ENCODE measurements at places on chromosomes 5 and 9.

- no peak for DNase-seq
These were observed 187.3 kb downstream of the SNX18 start for GRCh38 chr5:54704825-54705224.

DNA sequence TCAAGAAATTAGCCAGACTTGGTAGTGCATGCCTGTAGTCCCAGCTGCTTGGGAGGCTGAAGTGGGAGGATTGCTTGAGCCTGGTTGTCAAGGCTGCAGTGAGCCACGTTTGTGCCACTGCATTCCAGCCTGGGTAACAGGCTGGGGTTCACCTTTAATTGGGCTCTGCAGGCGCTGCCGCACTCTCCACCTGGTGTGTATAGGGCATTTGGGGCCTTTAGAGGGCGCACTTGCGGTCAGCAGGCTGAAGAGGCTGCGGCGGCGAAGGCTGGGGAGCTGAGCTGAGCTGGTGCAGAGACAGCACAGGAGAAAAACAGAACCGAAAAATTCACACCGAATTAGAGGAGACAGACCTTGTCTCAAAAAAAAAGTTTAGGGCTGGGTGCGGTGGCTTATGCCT, 31.2 kb downstream of the CDK7 start:
- DNase-seq: no peak

DNA sequence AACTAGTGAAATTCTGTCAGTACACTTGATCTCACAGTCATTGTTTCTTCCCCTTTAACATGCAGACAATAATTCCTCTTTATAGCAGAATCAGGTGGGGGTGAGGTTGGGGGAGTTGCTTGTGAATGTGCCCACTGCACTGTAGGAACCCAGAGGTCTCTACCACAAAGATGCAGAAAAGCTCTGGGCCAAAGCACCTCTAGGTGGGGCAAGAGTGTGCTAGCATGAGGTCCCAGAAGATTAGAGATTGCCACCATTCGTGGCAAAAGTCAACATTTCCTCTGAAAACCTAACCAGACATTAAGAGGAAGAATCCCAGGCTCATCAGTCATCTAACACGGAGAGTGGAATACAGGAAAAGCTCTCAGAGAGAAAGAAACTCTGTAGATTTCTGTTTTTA, 74.5 kb downstream of the PTCD2 start:
- DNase-seq: no peak

DNA sequence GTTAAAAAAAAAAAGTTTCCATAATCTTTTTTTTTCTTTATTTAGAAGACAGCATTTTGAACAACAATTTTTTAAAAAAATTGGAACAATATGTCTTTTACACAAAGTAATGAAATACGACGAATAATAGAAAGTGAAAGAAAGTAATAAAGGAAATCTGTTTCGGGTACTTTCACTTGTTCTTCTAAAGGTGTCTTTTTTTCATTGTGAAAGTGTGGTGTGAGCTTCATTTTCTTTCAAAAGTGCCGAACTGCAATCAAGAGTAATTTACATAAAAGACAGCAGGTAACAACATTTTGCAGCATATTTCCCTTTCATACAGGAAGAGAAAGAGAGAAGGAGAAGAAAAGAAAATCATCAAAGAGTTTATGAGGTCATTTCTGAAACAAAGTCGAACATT, 159.7 kb upstream of the CDH12 start:
- no peak for DNase-seq

- DNase-seq: no peak
These were observed 252.5 kb downstream of the FSTL4 start for GRCh38 chr5:133359861-133360260.

DNA sequence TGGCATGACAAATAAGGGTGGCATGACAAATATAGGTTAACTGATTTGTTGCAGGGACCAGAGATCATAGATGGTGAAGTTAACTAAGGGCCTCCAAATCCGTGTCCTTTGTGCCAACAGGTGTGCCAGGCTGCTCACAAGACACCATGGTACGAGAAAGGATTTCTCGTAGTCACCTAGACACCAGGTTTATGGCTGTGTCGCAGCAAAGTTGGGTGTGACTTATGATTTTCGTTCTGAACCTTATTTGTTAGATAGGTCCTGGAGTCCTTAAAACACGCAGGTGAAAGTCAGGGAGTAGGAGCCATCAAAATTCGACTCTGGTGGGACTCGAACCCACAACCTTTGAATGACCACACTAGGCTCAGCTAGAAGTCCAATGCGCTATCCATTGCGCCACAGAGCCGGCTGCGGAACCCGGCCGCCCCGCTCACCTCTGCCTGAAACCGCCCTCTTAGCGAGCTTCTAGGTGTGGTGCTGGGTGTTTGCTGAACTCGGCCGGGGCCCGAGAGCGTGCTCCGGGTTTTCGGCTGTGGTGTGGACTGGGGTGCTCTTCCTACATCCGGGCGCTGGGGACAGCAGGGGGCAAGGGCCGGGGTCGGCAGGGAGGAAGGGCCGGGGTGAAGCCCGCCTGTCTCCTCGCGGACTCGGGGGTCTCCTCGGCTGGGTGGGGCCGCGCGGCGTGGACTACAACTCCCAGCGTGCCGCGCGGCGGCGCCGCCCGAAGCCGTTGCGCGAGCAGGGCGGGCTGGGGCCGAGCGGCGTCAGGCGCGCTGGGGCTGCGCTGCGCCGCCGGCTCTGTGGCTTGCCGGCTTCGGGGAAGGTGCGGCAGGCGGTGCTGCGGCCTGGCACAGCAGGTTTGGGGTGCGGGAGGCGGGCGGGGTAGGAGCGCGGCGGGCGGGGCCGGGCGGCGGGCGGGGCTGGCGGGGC, at the start of gene SLC27A4:
Gene SLC27A4, plus strand, starts transcription at position 767 of the 930 bp plus-strand sequence. CDS start 2,606 bp downstream, outside the sequence.
- peak; percentile 66 for DNase-seq

GRCh38 chr9:18261181-18261580, 212.8 kb upstream of the ADAMTSL1 start:
- no peak for DNase-seq

DNA sequence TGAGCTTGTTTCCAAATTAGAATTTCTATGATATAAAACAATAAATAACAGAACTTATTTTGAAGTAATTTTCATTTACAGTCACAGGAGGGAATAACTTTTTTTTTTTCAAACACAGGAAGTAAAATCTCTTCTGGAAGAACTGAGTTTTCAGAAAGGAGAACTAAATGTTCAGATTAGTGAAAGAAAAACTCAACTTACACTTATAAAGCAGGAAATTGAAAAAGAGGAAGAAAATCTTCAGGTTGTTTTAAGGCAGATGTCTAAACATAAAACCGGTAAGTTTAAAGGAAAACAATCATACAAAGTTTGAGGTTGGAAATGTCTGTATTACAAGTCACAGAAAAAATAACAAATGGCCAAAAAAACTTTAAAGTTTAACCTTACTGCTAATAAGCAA, 41.6 kb downstream of the RAB14 start:
- DNase-seq: no peak

DNA sequence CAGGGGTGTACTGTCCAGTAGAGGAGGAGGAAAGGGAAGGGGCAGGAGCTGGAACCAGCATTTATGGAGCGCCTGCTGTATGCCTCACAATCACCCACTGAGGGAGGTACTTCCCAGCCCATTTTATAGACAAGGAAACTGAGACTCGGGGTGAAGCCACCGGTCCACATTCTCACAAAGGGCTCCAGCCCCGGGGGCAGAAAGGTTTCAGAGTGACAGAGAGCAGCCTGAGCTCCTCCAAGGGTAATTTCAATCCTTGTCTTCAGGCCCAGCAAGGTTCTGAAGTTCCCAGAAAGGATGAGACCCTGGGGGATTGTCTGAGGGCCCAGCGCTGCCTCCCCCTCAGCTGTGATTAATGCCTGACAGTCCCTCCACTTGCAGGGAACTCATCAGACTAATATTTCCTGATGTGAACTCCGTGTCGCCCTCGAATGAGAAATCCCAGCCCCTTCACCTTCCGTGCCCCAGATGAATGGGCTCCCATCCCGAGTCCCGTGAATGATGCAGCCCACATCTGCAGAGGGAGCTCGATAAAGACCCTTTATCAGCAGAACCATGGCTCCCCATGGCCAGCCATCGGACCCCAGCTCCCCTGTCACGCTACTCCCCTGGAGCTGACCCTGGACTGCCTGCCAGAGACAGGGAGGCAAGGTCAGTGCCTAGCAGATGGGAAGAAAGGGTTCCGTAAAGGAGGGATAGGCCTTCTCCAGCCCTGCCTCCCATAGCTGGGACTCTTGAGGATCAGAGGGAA, 32.1 kb upstream of the MVB12B start:
- no peak for DNase-seq

Measured in IMR-90 (cell line).